ENCODE measurements at places on chromosomes 11 and 22. TPM values are rescaled to one million over a fixed set of nuclear protein-coding genes. Genes with fewer than 3 reads are reported as not detected.
A peak's percentile ranks its signal among the peaks of the same experiment; 100 is the strongest.

DNA sequence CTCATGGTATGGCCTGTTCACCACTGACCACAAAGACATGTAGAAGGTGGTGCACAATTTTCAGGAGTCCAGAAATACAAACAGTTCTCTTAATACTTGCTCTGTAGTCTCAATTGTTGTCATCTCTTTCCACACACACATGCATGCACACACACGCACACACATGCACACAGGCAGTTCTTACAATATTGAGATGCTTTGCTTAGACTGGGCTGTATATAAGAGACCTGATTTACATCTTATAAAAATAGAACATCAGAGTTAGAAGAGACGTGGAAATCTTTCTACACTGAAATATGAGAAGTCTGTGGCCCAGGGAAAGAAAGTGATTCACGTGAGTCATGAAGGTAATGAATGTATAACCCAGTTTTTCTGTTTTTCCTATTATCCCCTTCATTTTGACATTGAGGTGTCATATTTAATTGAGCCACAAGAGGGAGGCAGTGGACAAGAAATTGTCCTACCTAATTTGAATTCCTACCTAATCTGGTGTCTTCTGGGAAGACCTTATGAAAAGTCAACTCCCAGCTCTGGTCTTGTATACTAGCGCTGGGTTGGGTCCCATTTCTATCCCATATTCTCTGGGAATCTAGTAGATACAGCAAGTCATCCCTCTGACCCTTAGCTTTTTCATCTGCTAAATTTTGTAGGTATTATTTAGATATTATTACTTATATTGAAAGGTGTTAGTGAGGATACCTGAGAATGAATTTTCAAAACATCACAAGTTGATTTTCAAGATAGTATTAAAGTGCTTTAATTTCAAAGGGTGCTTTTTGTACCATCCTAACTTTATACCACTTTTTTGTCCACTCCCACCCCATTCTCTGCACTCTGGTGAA is 14.9 kb upstream of the MS4A4A start:
- DNase-seq, result peak; percentile 64
- no peak overlapping the region for H3K4me3 ChIP-seq
- H3K27ac ChIP-seq, result no peak overlapping the region
- no peaks in the 10 kb centered on the region for H3K36me3 ChIP-seq

The BDNF gene
- total RNA-seq, result 0.10 TPM

DNA sequence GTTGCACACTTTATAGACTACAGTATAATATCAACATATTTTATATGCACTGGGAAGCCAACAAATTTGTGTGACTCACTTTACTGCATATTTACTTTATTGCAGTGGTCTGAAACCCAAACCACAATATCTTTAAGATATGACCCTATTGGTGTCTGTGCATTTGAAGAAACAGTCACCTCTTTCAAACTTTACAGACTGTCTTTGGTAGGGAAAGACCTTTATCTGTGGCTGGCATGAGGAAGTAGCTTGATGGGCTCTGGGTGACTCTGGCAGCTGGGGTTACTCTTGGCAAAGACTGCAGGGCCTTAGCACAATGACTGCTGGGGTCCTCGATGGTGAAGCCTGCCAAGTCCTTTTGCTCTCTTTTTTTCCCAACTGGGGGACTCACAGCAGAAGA is 21.3 kb upstream of the ABTB2 start:
- peak overlapping the region; percentile 15 for H3K4me3 ChIP-seq
- peaks cover 1% of the 10 kb centered on the region for H3K27me3 ChIP-seq
- peaks cover 4% of the 10 kb centered on the region for H3K4me1 ChIP-seq
- no peak overlapping the region for H3K27ac ChIP-seq
- no peak for DNase-seq

GRCh38 chr22:25940479-25940878 is 198.5 kb downstream of the MYO18B start:
- peaks cover 4% of the 10 kb centered on the region for H3K27me3 ChIP-seq
- H3K27ac ChIP-seq, result no peak overlapping the region
- no peak overlapping the region for H3K4me3 ChIP-seq
- H3K4me1 ChIP-seq, result peaks cover 2% of the 10 kb centered on the region
- DNase-seq, result no peak

- peaks cover 9% of the 10 kb centered on the region for H3K27me3 ChIP-seq
- peak overlapping the region; percentile 31 for H3K4me3 ChIP-seq
- H3K36me3 ChIP-seq, result peaks cover 28% of the 10 kb centered on the region
- no peak overlapping the region for H3K27ac ChIP-seq
- DNase-seq, result no peak
Observed at GRCh38 chr22:23266780-23267179, 86.5 kb downstream of the BCR start.

The TEX12 gene
- total RNA-seq, result not detected

The CABP4 gene
- not detected for total RNA-seq

The RAB30 gene
- total RNA-seq, result 18.6 TPM

DNA sequence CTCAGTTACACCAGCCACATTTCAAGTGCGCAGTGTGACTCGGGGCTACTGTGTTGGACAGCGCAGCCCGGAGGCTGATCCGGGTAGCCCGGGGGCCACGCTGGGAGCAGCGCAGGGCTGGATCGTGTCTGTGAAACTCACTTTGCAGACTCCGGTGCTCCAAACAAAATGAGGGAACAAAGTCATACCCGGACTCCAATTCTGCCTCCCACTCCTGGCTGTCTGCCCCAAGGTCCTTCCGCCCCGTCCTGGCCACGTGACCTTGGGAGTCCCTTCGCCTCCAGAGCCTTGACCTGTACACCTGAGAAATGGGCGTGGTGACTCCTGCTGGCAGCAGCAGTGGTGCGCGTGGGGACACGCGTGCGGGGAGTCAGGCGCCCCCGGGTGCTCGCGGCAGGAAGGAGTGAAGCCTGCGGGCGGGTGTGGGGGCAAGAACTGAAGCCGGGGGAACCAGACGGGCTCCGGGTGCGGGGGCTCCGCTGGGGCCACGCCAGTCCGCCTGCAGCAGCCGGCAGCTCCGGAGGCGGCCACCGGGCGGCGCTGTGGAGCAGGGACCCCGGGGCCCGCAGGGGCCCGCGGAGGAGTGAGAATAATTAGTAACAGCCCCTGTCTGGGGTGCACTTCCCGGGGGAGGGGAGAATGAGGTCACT is 42.4 kb downstream of the KCNJ4 start:
- no peak for DNase-seq
- no peaks in the 10 kb centered on the region for H3K36me3 ChIP-seq
- no peak overlapping the region for H3K27ac ChIP-seq
- no peak overlapping the region for H3K4me3 ChIP-seq

The JAM3 gene
- 438 TPM for total RNA-seq

DNA sequence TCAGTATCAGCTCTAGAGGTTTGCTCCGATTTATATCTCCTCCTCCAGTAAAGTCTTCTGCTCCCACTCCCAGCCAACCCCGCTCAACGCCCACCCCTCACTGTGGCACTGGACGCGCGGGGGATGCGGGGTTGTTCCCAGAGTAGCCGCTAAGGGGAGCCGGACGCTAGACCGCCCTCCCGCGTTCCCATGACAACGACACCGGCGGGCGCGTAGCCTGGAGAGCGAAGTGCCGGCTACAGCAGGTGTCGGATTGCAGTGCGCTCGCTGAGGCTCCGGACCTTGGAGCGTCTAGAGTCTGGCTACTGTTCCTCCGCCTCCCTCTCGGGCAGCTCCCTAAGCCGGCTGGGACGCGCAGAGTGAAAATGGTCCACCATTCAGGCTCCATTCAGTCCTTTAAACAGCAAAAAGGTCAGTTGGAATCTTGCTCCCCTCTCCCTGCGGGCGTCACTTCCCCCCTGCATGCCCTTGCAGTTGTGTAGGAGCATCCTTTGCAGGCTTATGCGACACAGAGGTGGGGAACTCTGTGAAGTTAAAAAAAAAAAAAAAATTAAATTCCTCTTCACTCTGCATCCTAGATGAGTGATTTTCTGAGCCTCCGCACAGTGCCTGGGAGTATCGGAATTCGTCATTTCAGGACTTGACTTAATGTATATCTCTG is at the start of gene ANO3:
Gene ANO3, plus strand, starts transcription at position 220 of the 661 bp plus-strand sequence. Its CDS starts 146 bp downstream, at position 366.
- no peak within 1 kb of the TSS for H3K27ac ChIP-seq
- DNase-seq, result peak; percentile 94
- H3K4me3 ChIP-seq, result peak within 1 kb of the TSS; percentile 43
- no peaks in the 10 kb centered on the region for H3K36me3 ChIP-seq
- no peaks in the 10 kb centered on the region for H3K4me1 ChIP-seq

The PRDM10 gene
- 15.8 TPM for total RNA-seq

The MS4A4A gene
- not detected for total RNA-seq

The PNPLA5 gene
- not detected for total RNA-seq

DNA sequence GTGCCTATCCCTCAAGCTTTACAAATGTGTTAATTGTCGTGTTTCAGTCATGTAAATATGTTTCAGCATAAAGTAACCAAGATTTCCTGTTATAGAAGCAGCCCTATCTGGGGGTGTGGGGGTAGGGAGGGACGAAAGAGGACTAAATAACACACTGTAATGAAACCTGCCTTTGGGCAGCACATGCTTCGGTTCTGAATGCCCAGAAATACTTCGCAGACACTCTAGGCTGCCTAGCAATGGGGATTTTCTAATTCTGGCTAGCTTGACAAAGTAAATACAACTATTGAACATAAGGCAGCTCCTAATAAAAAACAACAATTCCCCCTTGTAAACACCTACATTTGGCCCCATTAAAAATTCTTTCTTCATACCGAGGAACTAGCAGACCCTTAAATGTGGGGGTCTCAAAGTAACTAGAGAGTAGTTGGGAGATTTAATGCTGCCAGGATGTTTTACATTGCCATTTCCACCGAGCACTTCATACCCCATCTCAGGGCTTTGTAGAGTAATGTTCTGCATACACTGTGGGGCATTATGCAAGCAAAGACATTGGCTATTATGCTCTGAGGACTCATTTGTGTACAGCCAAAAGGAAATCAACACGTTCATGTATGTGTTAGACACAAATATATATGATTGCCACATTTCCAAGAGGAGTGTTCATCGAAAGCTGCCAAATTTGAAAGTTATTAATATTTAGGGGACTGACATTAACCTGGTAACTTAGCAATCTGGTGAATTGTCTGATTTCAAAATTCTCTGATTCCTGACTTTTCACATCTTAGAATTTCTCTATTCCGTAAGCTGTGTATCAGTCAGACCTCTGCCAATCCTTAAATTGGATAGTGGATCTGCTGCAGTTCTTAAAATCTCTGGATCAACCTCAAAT is 42.1 kb downstream of the PAX6 start:
- no peak for DNase-seq
- no peaks in the 10 kb centered on the region for H3K36me3 ChIP-seq
- H3K27me3 ChIP-seq, result no peaks in the 10 kb centered on the region
- H3K4me3 ChIP-seq, result no peak overlapping the region

The TBX1 gene
- 0.56 TPM for total RNA-seq

The VSTM5 gene
- total RNA-seq, result 0.56 TPM

DNA sequence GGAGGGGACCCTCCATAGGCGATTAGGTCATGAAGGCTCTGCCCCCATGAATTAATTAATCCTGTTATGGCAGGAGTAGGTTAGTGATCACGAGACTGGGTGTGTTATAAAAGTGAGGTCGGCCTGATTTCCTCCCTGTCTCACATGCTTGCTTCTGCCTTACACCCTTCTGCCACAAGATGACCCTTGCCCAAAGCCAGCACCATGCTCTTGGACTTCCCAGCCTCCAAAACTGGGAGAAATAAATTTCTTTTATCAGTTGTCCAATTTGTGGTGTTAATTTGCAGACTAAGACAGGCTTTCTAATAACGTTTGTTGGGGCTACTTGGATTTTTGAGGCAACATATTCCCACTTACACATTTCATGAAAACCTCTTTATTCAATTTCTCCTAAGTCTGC is 23.4 kb upstream of the ALDH3B2 start:
- no peak for DNase-seq
- H3K4me3 ChIP-seq, result no peak overlapping the region
- no peak overlapping the region for H3K27ac ChIP-seq
- H3K4me1 ChIP-seq, result no peaks in the 10 kb centered on the region
- H3K27me3 ChIP-seq, result no peaks in the 10 kb centered on the region

The SAA4 gene
- total RNA-seq, result not detected

Measured in endothelial cell (in vitro differentiated cells).